Fibroblast of gingiva (primary cell): ENCODE measurements at places on chromosomes 16 and 17.

DNA sequence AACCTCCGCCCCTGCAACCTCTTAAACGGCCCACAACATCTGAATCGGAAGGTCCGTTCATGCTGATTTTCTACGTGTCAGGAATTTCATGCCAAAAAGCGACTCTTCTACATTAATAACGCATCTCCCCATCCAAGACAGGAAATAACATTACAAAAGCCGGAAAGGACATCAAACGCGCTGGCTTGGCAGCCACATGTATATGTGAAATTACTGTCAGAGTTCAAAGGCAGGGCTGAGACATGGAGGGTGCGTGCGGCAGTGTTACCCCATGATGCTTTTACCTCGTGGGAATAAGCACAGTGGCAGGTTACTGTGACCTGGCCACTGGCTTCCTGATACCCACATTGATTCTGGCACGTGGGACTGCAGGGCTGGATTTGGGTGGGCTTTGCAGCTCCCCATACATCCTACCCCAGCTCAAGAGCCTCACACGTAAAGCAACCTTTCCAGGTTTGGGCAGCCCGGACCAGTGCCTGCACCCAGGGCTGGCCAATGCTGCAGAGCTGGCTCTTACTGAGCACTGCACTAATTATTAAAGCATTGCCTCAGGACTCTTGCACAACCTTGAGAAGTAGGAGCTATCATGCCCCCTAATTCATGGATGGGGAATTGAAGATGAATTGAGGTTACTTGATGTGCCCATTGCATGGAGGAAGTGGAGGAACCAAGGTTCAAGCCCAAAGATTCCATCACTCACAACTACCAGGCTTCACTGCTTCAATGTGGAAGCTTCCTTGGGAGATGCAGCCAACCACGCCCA lies 120.6 kb upstream of the FOXF1 start:
- DNase-seq = no peak

- DNase-seq = no peak
Observed at GRCh38 chr17:27519550-27519949, 63.3 kb downstream of the KSR1 start.

DNA sequence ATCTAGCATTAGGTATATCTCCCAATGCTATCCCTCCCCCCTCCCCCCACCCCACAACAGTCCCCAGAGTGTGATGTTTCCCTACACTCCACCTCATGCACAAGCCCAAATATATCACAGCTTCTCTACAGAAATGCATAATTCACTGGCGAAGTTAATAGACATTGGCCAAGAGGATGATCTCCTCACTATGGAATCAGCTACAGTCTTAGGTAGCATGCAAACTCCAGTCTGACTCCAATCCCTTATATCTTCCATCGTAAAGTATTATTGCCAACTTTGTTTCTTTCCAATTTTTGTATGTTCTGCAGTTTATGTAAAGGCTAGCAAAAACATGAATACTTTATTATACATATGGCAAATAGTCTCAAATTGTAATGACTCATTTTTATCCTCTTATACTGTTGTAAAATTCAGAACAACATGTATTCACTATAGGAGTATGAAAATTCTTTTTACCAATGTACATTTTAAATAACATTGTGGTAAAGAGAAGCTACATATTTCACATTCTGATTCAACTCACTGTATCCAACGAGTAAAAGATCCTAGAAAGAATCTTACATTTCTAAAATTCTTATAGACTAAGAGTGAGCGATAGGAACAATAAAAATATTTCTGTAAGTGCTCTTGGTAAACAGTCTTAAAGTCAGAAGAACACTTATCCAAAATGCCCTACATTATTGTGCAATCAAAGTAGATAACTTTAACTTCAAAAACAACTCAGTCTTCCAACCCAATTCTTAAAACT lies 871 bp downstream of the ABCA8 start:
- peak; percentile 39 for DNase-seq

DNA sequence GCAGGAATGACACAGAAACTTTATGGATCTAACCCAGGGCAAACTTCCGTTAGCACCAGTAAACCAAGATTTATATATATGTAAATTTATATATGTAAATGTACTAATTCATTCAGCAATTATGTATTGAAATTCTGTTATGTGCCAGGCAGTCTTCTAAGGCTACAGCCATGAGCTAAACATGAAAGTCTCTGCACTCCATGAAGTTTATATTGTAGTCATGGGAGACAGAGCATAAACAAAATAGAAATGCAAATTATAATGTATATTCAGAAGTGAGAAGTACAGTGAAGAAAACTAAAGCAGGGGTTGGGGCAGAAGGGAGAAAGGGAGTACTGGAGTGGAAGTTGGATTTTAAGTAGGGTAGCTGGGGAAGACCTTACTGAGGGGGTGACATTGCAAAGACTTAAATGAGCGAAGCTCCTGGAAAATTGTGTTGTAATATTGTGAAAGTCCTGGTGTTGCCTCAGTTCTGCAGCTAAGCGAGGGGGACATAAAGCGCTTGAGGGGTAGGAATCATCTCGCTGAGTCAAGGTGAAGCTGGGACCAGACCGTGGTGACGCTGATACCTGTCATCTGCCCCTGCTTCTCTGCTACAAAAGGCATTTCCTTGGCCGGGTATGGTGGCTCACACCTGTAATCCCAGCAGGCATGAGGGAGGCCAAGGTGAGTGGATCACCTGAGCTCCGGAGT lies 64.8 kb downstream of the YPEL2 start:
- DNase-seq = no peak

- DNase-seq = peak; percentile 88
Observed at GRCh38 chr17:16322636-16323035, 30.6 kb downstream of the CENPV start.
